Activated CD4-positive, alpha-beta T cell treated with anti-CD3 and anti-CD28 coated beads, Interleukin-2, amount 10 ng/mL, durations not matched to agents 24 days and 14 days (primary cell): ENCODE measurements at places on chromosomes 6 and 20.

DNA sequence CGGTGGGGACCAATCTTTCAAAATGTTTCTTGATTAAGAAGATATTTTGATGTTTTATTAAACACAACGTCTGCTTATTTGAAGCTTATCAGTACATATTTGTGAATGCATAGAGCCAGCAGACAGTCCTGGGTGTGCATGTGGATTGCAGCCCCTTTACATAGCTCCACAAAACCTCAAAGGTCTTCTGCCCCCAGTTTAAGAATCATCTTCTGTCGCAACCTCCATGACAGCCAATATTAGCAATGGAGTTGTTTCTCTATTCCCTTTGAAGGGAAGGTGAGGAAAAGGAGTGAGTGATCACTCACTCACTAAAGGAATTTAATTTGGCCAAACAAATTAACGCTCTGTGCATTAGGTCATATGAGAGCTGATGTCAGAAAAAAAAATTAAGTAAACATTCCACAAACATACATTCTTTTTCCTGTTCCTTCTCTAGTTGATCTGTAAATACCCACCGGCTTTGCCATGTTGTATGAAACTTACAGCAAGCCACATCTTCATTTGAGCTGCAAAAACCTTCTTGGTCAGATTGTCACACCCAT, 152.9 kb downstream of the SIM1 start:
- DNase-seq, result no peak

- peak; percentile 84 for DNase-seq
Measured at GRCh38 chr6:129598244-129599187, 111.5 kb downstream of the ARHGAP18 start.

DNA sequence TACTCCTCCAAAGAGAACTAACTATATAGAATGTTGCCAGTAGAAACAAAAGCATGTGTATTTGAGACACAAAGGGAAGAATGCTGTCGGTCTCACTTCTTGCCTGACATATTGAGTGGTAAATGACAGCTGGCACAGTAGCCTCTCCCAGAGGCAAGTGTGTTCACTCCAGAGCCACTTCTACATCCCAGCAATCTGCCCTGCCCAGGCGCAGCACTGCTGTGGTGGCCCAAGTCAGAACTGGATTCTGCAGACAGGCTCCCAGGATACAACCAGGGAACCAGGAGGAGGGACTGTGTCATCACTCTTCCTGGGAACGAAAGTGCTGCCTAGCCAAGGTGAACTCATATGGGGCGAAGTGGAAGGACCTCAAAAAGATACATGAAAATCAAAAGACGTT, 103.2 kb upstream of the ARMC2 start:
- DNase-seq, result no peak

GRCh38 chr6:2782825-2783187, 17.6 kb downstream of the WRNIP1 start:
- no peak for DNase-seq

DNA sequence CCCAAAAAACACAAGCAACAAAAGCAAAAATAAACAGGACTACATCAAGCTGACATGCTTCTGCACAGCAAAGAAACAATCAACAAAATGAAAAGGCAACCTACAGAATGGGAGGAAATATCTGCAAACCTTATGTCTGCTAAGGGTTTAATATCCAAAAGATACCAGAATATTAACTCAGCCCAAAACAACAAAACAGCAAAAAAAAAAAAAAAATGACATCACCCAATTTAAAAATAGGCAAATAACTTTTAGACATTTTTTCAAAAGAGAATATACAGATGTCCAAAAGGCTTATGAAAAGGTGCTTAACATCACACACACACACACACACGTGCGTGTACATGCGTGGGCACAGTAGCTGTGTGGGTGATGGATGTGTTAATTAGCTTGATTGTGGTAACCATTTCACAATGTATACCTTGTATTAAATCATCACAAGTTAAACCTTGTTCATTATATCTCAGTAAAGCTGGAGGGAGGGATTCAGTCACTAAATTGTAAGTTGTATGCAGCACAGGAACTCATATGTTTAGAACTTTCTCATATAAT, 52.4 kb downstream of the QKI start:
- no peak for DNase-seq

DNA sequence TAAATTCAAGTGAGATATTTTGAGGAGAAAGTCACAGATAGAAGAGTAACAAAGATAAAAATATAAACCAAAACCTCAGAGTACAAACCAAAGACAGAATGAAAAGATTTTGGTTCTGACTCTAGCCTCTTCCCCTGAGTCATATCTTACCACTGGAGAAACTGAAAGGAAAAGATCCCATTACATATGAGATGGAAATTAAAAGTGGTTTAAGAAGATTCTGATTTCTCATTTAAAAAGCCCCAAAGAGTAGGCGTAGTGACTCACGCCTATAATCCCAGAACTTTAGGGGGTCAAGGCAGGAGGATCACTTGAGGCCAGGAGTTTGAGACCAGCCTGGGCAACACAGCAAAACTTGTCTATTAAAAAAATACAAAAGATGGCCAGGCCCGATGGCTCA, 30.6 kb downstream of the SPINT4 start:
- DNase-seq, result no peak

DNA sequence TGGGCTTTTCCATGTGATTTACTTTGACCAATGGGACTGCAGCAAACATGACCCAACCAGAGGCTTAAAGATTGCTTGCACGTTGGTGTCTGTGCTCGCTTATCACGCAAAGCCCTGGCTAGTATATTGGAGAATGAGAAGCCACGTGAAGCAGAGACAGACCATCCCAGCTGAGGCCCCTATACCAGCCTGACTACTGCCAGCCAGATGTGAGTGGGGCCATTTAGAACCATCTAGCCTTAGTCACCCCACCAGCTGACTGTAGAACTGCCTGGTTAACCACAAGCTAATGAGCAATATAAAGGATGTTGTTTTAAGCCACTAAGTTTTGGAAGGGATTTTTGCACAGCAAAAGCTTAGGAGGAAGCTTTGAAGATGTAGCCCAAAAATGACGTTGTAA, 74.5 kb downstream of the MACROD2 start:
- no peak for DNase-seq

- no peak for DNase-seq
Measured at GRCh38 chr6:136341967-136342366, 52.3 kb upstream of the BCLAF1 start.

DNA sequence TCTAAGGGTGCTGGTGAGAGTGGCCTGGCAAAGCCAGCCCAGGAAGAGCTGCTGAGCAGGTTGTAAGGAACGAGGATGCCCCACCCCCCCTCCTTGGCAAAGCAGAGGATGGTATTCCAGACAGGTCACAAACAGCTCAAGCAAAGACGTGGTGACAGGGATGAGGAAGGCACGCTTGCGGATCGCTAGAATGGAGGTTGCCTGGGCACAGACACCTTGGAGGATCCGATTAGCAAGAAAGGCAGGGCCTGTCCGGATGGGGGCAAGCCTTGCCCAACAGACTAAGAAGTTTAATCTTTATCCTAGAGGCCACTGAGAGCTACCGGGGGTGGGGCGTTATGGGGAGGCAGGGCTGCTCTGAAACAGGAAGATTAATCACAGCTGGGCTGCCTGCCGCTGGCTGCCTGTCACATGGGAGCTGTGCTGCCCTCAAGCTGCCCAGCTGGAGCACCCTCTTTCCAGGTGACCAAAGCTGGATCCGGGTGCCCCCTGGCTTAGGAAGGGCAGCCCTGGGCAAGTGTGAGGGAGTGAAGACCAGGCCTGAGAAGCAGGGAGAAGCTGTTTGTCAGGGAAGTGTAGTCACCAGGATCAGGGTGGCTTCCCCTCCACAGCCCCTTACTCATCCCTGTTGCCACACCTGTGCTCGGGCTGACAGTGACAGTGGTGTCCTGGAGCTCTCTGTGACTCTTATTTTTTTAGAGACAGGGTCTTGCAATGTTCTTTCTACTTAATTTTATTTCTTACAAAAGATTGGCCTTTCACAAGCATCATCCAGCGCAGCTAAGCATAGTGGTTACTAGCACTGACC, 9.1 kb upstream of the MAPK13 start:
- peak; percentile 87 for DNase-seq

GRCh38 chr6:132199343-132199742, 201.9 kb downstream of the MOXD1 start:
- DNase-seq, result no peak

GRCh38 chr20:6994452-6994851, 227.0 kb downstream of the BMP2 start:
- no peak for DNase-seq

- DNase-seq, result no peak
Measured at GRCh38 chr6:21942897-21943296, 349.3 kb downstream of the SOX4 start.

DNA sequence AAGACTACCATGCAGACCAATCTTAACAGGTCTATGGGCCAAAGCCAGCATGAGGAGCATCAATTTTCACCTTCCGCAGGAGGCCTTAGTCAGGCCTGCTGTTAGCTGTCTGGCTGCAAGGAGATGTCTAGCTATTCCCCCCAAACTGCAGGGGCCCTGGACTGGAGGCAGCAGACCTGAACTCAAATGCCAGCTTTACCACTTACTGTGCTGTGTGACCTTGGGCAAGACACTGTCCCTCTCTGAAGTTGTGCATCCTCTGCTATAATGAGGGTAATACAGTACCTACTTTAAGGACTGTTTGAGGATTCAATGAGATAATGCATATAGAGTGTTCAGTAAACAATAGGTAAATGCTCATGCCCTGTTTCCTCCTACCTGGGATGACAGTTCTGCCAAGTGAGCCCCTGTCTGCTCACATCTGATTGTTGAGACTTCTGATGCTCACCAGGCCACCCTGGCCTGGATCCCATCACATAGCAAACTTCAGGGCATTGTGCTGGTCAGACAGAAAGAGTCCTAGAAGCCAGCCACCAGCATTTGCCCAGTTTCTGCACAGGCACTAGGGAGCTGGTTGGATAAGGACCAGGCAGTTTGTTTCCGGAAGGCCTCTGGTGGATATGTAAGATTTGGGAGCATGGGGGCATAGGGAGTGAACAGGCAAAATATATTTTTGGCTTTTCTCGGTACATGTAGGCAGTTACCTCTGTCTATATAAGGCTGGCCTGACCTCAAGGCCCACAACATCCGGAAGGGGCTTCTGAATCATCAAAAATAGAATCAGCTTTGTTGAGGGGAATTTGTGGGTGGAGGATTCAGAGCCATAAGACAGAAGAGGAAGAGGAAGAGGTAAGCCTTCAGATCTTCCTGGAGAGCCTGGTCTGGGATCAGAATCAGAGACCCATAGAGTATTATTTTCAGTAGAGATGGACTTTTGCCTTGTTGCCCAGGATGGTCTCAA, 2.3 kb upstream of the OCSTAMP start:
- DNase-seq, result peak; percentile 88

DNA sequence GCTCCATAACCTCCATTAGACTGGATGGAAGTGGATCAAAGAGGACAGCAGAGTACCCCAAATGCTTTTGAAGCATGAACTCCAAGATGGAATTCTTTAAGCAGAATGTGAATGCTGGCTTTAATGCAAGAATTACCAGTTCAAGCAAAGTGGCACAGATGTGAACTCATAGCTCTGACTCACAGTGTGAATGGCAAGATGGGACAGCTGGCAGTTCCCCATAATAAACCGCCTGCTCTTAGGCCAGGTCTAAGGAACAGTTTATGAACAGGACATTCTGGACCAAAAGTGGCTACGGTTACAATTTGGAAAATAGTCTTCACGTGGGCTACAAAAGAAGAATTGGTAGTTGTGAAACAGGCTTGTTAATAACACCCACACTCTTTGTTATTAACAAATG, 76.5 kb downstream of the SPTLC3 start:
- DNase-seq, result no peak

GRCh38 chr20:21399005-21399475, 1.7 kb upstream of the NKX2-4 start:
- no peak for DNase-seq

DNA sequence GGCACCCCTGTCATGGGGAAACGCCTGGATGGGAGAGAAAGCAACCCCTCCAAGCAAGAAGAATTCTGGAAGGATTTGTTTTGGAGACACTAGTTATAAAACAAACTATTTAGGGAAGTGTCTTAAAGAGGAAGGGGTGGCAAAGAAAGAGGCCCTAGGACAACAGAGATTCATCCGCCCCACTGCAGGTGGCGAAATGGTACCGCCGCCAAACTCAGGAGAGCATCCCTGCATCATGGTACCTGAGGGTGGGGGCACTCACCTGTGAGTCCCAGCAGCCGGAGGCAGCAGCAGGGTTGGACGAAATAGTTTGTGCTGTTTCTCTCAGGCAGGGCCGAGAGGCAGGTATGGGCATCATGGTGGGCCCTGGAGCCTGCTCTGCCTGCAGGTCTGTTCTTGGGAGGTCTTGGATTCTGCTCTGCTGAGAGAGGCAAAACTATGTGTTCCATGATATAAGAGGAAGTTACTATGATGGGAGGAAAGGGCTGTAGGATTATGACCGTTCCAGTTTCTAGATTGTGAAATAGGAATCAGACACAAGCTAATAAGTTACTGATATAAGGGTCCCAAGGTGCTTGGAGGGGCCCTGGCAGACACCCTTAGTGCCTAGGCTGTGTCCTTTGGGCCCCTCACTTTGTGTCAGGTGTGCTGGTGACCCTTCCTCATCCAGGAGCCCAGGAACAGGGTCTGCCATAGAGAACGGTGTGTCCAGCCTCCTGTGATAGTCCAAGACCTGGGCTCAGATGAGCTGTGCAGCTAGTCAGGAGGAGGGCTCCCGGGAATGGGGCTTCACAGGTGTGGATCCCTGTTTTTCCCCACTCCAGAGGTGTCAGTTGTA, 20.4 kb downstream of the SIRPD start:
- DNase-seq, result peak; percentile 37

- DNase-seq, result no peak
Measured at GRCh38 chr6:161374971-161375873, 101.4 kb upstream of the AGPAT4 start.

DNA sequence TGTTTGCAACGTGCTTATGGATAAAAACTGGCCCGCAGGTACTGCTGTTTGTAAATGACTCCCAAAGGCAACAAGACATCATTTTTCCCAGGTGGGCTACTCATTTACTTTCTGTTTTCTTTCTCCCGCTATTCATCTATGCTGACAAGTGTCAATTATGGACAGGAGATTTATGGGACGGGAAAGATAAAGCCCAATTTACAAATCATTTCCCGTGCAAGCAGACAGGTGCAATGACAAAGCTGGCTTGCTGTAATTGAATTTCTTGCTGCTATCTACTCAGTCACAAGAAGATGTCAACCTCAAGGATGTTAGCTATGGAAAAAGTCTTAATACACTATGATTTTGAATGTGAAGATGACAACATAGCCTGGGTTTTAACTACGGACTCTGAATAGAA, 125.5 kb downstream of the EPHA7 start:
- DNase-seq, result no peak

DNA sequence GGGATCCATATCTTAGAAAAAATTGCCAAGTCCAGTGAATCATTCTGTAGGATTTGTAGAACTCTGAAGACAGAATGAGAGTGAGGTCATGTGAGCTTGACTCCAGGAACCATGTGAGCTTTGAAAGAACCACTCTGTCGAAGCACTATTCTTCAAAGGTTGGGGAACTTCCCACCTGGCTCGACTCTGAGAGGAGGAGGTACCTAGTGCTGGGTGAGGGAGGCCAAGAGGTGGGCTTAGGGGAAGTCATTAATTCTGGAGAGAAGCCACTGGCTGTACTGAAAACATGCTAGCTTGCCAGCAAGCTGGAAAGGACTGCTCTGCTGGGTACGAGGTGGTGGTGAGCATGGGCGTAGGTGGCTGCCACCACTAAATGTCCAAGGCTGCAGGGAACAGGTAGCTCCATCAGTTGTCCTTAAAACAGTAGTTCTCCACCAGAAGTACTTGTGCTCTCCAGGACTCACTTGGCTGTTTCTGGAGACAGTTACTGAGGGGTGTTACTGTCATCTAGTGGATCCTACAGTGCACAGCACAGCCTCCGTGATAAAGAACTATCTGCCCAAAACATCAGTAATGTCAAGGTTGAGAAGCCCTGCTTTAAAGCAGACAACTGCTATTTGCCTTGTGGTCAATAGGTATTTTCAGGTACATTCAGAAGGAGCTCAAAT, 34.7 kb upstream of the SYNJ2 start:
- DNase-seq, result peak; percentile 68

GRCh38 chr20:43937591-43937990, 22.9 kb downstream of the TOX2 start:
- no peak for DNase-seq
